ENCODE measurements at places on chromosomes 5 and 9. TPM values are rescaled to one million over a fixed set of nuclear protein-coding genes. Genes with fewer than 3 reads are reported as not detected.

The GARIN3 gene
- total RNA-seq, result not detected

The PAEP gene
- not detected for total RNA-seq

The ADAMTS6 gene
- total RNA-seq, result 3.7 TPM

The GCNT1 gene
- total RNA-seq, result 10.9 TPM

The PCDHA9 gene
- not detected for total RNA-seq

The CRHBP gene
- 0.20 TPM for total RNA-seq

The NUTM2F gene
- not detected for total RNA-seq

The C9orf43 gene
- total RNA-seq, result 0.54 TPM

The PRKACG gene
- not detected for total RNA-seq

The SLC35A4 gene
- total RNA-seq, result 94.0 TPM

The KIAA1191 gene
- 72.0 TPM for total RNA-seq

The SPINK4 gene
- not detected for total RNA-seq

The GRIN3A gene
- total RNA-seq, result not detected

The APBA1 gene
- total RNA-seq, result 0.11 TPM

The CCL28 gene
- 17.1 TPM for total RNA-seq

The BAAT gene
- not detected for total RNA-seq

The SOX30 gene
- total RNA-seq, result not detected

The PCDHGA2 gene
- 0.09 TPM for total RNA-seq

The SIT1 gene
- total RNA-seq, result 174 TPM

The NDST1 gene
- total RNA-seq, result 1.0 TPM

The IQGAP2 gene
- 62.7 TPM for total RNA-seq

The TMEFF1 gene
- not detected for total RNA-seq

The ORM2 gene
- not detected for total RNA-seq

The HAPLN1 gene
- total RNA-seq, result not detected

The XRCC4 gene
- total RNA-seq, result 10.7 TPM

The CDKN2B-AS1 gene
- total RNA-seq, result 5.1 TPM

The DDX4 gene
- total RNA-seq, result 1.2 TPM

The SPATA31A3 gene
- not detected for total RNA-seq

The CYLC2 gene
- total RNA-seq, result not detected

The C5orf34 gene
- 9.3 TPM for total RNA-seq

The PKD2L2 gene
- not detected for total RNA-seq

The PDZD2 gene
- 0.22 TPM for total RNA-seq

The MYORG gene
- total RNA-seq, result 5.5 TPM

All from activated naive CD8-positive, alpha-beta T cell treated with anti-CD3 and anti-CD28 coated beads, Interleukin-2, amount 10 ng/mL, durations not matched to agents 7 days and 5 days (primary cell).